ENCODE measurements at places on chromosomes 2 and 18.

DNA sequence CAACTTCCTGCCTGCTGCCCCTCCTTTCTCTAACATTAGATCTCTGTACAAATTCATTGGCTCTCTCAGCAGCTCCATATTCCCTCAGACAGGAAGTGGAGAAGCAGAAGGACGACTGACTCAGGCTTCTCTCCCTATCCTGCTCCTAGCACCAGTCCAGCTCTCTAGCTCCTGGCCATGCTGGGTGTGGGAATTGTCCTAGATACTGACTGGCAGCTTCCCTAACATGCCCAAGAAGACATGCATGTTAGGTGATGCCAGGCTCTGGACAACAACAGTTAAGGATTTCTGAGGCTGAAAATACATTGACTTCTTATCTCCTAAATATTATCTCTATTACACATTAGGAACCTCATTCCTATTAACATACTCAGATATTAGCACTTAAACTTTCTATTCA, 292.9 kb downstream of the IKZF2 start:
- no peak for DNase-seq

- no peak for DNase-seq
These were observed 352.4 kb downstream of the LRP1B start for GRCh38 chr2:141778315-141778835.

- DNase-seq, result no peak
These were observed 37.0 kb downstream of the DAW1 start for GRCh38 chr2:227908266-227909054.

DNA sequence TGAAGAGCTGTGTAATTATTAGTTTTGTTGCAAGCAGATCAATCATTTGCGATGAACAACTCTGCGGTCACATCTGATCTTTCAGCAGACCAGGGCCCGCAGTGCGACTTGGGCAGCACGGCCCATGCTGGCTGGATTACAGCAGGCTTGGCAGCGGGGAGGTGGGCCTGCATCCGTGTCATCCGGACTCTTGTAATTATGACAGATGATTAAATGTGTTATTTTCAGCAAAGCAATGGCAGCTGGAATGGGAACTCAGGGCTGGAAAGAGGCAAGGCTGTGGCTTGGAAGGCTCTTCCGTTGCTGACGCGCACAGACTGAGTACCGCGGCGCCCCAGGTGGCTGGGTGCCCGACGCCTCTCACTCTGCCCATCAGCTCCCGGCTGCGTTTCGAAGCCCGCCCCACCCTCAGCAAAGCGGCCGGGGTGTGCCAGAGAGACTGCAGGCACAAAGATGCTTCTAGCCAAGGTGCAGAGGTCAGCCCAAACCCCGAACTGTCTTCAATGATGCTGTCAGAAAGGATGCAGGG, 397.4 kb upstream of the SALL3 start:
- DNase-seq, result no peak

GRCh38 chr2:15861172-15861822, 79.1 kb upstream of the MYCN start:
- DNase-seq, result no peak

DNA sequence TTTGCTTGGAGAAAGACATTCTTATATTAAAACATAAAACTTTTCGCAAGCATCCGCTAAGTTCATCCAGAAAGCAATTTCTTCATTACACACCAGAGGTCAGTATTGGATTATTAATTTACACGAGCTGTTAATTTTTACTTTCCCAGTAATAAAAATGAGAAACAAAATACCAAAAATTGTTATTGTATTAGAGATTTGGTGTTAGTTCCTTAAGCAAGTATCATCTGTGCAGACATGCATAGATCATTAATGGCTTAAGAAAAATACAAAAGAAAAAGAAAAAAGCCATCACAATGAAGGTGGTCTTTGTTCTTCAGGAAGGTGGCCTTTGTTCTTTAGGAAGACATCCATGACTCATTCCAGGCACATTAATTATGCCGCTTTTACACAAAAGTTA, 53.6 kb upstream of the HNMT start:
- no peak for DNase-seq

- DNase-seq, result no peak
These were observed 417.0 kb downstream of the EIPR1 start for GRCh38 chr2:2960441-2961133.

- DNase-seq, result no peak
These were observed 26.2 kb downstream of the INPP1 start for GRCh38 chr2:190369635-190370034.

- no peak for DNase-seq
These were observed 2.4 kb downstream of the ERBB4 start for GRCh38 chr2:212535996-212536816.

- DNase-seq, result no peak
These were observed 332.9 kb upstream of the NT5C1B start for GRCh38 chr2:18922276-18922675.

DNA sequence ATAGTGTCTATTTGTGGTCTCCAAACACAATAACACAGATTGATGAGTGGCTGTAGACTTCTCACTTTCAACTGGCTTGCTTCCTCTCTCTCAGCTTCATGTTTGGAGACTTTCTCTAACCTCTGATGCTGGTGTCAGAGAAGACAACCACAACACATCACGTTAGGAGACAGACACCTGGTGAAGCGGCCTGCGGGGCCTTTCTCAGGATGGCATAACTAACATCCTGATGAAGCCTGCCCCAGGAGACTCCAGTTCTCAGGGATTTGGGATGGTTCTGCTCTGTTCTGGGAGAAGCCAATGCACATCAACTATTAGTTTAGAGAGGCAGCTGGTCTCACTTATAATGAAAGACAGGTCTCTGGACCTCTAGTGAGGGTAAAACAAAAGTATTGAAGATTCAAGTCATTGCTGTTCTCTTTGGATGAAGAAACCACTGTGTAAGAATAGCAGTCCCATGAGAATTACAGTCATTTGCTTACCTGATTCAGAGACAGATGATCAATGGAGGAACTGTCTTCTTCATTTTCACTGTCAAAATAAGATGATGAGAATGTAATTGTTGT, 2.0 kb downstream of the IL1A start:
- no peak for DNase-seq
